ENCODE measurements at places on chromosomes 4 and X. TPM values are rescaled to one million over a fixed set of nuclear protein-coding genes. Genes with fewer than 3 reads are reported as not detected.
A peak's percentile ranks its signal among the peaks of the same experiment; 100 is the strongest.

DNA sequence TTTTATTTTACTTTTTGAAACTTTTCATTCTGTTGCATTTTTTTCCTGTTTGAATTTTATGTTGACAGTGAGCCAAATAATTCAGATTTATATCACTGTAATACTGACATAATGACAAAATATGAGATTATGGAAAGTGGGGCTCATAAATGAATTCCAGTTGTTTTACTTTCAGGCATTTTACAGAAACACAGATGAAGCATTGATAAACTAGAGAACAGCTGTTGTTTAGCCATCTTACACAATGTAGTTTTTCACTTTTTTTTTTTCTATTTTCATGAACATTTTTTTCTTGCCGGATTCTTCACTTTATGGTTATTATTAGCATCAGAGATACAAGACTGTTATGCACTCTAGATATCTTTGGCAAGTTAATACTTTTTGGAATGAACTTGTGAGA is 91.7 kb upstream of the PAQR3 start:
- H3K4me1 ChIP-seq = no peaks in the 10 kb centered on the region
- no peaks in the 10 kb centered on the region for H3K27me3 ChIP-seq
- no peak overlapping the region for H3K4me3 ChIP-seq
- no peak for DNase-seq

DNA sequence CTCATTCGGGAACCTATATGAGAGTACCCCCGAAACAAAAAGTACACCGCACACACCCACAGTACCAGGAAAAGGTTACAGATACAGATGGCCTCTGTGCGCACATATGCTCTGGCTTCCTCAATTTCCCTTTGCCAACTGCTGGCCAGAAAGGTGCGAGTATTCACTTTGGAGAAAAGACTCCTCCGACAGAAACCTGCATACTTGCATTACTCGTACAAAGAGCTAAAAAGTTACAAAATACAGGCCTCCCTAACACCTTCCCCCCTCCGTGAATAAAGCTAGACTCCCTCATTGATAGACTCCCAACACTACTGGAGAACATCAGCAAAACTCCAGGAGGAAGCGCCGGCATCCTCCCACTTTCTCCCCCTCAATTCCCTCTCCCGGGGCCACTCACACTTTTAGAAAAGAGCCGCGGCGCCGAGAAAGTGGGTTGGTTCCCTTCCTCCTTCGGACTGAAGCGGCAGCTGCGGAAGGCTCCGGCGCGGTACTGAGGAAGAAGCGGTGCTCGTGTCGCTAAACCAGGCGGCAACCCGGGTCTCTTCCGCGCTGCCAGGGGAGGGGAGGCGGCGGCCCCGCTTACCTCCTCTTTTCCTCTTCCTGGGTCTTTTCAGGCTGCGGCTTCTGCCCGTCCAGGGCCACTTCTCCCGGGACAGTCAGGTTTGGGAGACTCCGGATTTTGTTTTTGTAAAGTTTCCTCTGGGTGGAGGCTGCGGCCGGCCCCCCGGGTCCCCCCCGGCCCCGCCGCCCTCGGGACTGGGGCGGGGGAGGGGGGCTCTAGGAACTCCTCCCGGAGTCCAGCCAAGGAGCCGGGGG is 1.1 kb downstream of the FBXW7 start:
- H3K36me3 ChIP-seq = peaks cover 5% of the 10 kb centered on the region
- H3K27me3 ChIP-seq = no peaks in the 10 kb centered on the region
- peaks cover 3% of the 10 kb centered on the region for H3K4me1 ChIP-seq
- peak overlapping the region; percentile 88 for H3K4me3 ChIP-seq
- DNase-seq = no peak

DNA sequence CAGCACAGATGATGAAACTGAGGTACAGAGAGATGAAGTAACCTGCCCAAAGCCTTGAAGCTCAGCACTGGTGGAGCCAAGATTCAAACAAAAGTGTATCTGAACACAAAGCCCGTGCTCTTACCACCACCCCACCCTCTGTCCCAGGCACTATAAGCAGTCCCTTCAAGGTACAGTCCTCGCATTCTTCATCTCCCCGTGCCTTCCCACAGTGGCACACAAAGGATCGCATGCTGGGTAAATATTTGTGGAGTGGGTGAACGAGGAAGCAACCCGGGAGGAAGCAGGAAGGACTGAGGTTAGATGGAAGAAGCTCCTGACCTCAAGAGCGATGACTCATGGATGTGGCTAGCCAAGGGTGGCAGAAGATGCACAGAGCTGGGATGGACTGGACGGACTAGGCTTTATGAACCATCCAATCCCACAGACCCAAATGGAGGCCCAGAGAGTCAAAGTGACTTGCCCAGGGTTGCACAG is 18.4 kb downstream of the IQSEC2 start:
- peak; percentile 55 for DNase-seq
- peaks cover 30% of the 10 kb centered on the region for H3K27me3 ChIP-seq
- no peak overlapping the region for H3K27ac ChIP-seq
- no peaks in the 10 kb centered on the region for H3K36me3 ChIP-seq
- peaks cover 24% of the 10 kb centered on the region for H3K4me1 ChIP-seq

GRCh38 chrX:145524931-145525330 is 277.6 kb downstream of the SPANXN1 start:
- no peaks in the 10 kb centered on the region for H3K4me1 ChIP-seq
- H3K27me3 ChIP-seq = no peaks in the 10 kb centered on the region
- DNase-seq = no peak
- no peak overlapping the region for H3K4me3 ChIP-seq
- no peaks in the 10 kb centered on the region for H3K36me3 ChIP-seq

DNA sequence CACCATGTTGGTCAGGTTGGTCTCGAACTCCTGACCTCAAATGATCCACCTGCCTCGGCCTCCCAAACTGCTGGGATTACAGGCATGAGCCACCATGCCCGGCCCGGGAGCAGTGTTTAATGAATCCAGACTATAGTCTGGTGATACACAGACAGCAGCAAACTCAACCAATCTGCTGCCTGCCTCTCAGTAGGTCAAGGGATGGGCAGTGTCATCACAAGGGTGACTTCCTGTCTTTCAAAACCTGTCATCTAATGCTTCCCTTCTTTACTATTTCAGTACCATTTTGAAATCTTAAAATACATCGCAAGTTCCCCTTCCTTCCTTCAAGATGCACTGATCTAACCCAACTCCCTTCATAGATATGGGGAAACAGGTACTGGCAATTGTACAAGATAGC is 8.4 kb downstream of the RPL39 start:
- no peak overlapping the region for H3K27ac ChIP-seq
- H3K4me3 ChIP-seq = no peak overlapping the region
- H3K36me3 ChIP-seq = peaks cover 9% of the 10 kb centered on the region
- H3K4me1 ChIP-seq = no peaks in the 10 kb centered on the region

- H3K4me1 ChIP-seq = no peaks in the 10 kb centered on the region
- H3K36me3 ChIP-seq = no peaks in the 10 kb centered on the region
- H3K27me3 ChIP-seq = peaks cover 1% of the 10 kb centered on the region
- no peak overlapping the region for H3K27ac ChIP-seq
Observed at GRCh38 chrX:129793604-129794191, 13.9 kb downstream of the SASH3 start.

DNA sequence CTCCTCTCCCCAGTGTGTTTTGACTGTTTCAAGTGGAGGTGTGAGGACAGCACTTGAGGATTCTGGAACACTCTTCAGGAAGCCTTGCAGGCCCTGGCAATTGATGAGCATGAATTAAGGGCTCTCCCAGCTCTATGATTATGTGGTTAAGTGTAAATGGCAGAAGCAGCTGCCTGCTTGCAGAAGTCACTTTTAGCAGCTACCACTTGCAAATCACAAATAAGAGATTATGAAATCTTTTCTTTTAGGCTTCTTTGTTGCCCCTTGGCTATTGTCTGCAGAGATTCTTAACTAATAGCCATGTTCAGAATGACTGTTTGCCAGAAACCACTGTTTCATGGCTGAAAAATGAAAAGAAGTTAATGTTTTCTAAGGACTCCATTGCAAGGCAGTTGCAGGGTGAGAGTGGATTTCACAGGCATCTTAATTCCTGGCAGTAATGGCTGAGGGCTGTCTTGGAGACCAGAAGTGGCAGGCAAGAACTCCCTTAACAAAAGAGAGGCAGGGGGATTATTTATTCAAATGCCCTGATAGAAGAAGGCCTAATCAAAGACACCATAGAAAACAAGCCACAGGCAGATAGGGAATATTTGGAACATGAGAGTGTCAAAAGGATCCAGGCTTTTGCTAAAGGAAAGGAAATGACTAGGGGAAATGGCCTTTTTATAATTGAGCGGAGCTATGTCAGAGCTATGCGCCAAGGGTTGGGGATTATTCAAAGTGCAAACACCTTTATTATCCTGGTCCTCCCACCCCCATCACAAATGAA is 8.3 kb upstream of the HOPX start:
- DNase-seq = no peak
- H3K36me3 ChIP-seq = no peaks in the 10 kb centered on the region
- peaks cover 35% of the 10 kb centered on the region for H3K27me3 ChIP-seq
- H3K27ac ChIP-seq = no peak overlapping the region
- H3K4me1 ChIP-seq = no peaks in the 10 kb centered on the region

DNA sequence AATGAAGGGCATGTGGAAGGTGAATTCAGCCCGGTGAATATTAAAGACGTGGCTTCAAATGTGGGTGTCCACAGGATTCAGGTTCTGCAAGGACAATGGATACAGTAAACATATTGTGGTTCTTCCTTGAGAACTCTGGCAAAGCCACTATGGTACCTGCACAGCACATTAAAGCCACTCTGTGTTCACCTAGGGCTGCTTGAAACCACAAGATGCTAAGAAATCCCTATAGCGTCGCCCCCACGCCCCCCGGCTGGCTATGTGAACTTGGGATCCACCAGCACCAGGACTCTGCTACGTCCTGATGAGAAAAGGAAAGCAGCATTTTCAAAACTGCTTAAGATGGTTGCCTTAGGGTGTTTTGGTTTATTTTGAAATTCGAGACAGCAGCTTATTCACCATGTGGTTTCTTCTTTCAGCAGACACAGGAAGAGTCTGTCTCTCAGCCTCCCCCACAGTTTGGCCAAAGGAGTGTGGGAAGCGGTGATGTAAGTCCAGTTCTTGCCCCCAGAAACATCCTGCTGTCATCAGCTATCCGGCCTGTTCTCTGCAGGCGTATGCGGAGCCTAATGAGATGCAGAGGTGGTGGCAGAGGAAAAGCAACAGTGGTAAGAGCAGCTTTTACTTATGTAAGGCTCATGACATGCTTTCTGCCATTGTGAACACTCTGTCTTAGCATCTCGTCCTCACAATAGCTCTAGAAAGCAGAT is 111.5 kb downstream of the AFAP1 start:
- DNase-seq = peak; percentile 100
- H3K36me3 ChIP-seq = peaks cover 40% of the 10 kb centered on the region
- no peak overlapping the region for H3K4me3 ChIP-seq

- no peak for DNase-seq
- H3K27ac ChIP-seq = no peak overlapping the region
- no peaks in the 10 kb centered on the region for H3K4me1 ChIP-seq
- H3K36me3 ChIP-seq = no peaks in the 10 kb centered on the region
Observed at GRCh38 chrX:118220509-118220908, 103.9 kb upstream of the KLHL13 start.

DNA sequence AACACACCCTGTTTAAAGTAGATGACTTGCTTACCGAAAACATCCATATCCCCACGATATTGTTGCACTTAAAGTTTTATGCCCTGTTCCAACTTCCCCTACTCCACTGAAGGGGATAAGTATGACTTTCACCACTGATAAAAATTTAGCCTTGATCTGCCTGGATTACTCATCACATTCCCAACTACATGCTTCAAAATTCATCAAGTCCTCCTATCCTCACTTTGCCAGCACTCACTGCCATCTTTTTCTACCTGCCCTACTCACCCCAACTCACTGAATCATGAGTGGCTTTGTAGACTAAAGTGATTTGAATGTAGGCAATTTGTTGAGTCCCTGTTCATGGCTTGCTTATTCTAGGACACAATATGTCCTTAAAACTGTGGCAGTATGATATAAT is 12.2 kb upstream of the GPRIN3 start:
- no peak overlapping the region for H3K27ac ChIP-seq
- no peak overlapping the region for H3K4me3 ChIP-seq
- H3K36me3 ChIP-seq = no peaks in the 10 kb centered on the region
- no peaks in the 10 kb centered on the region for H3K27me3 ChIP-seq
- peaks cover 2% of the 10 kb centered on the region for H3K4me1 ChIP-seq

DNA sequence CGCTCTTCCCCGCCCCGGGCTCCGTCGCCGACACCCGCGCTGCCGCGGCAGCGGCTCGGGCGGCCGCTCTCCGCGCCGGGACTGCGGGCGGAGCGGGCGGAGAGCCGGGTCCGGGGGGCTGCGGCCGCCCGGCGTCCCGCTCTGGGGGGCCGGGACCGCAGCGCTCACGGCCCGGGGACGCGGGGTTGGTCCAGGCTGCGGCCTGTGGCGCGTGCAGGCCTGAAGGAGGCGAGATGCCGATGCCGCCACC is 492 bp downstream of the GALNT7 start:
- H3K27me3 ChIP-seq = no peaks in the 10 kb centered on the region
- DNase-seq = no peak
- H3K27ac ChIP-seq = peak overlapping the region; percentile 65
- H3K36me3 ChIP-seq = no peaks in the 10 kb centered on the region
- peak overlapping the region; percentile 84 for H3K4me3 ChIP-seq
- H3K4me1 ChIP-seq = peaks cover 2% of the 10 kb centered on the region

GRCh38 chrX:123184866-123185276 is 793 bp downstream of the GRIA3 start:
- H3K27me3 ChIP-seq = no peaks in the 10 kb centered on the region
- H3K36me3 ChIP-seq = no peaks in the 10 kb centered on the region
- H3K4me3 ChIP-seq = no peak overlapping the region
- DNase-seq = no peak
- H3K27ac ChIP-seq = no peak overlapping the region
- no peaks in the 10 kb centered on the region for H3K4me1 ChIP-seq

- DNase-seq = no peak
- H3K27me3 ChIP-seq = peaks cover 12% of the 10 kb centered on the region
- no peaks in the 10 kb centered on the region for H3K4me1 ChIP-seq
- no peak overlapping the region for H3K27ac ChIP-seq
- no peak overlapping the region for H3K4me3 ChIP-seq
Observed at GRCh38 chr4:153655928-153656327, 28.2 kb upstream of the TLR2 start.

- H3K36me3 ChIP-seq = no peaks in the 10 kb centered on the region
- no peak overlapping the region for H3K4me3 ChIP-seq
- peaks cover 25% of the 10 kb centered on the region for H3K27me3 ChIP-seq
Observed at GRCh38 chr4:1075809-1076699, 37.3 kb downstream of the RNF212 start.

GRCh38 chr4:38574559-38575333 is 89.3 kb upstream of the KLF3 start:
- no peaks in the 10 kb centered on the region for H3K27me3 ChIP-seq
- no peak for DNase-seq
- no peaks in the 10 kb centered on the region for H3K36me3 ChIP-seq
- no peaks in the 10 kb centered on the region for H3K4me1 ChIP-seq

The NEK1 gene
- total RNA-seq = 3.9 TPM

The FAT4 gene
- total RNA-seq = 37.5 TPM

The RRH gene
- not detected for total RNA-seq

The SASH3 gene
- total RNA-seq = not detected

The AGA gene
- 35.8 TPM for total RNA-seq

The RNF212 gene
- under 0.01 TPM for total RNA-seq

The TRIM75 gene
- not detected for total RNA-seq

Data from IMR-90 (cell line).